ENCODE measurements at places on chromosomes 16 and 17. TPM values are rescaled to one million over a fixed set of nuclear protein-coding genes. Genes with fewer than 3 reads are reported as not detected.

DNA sequence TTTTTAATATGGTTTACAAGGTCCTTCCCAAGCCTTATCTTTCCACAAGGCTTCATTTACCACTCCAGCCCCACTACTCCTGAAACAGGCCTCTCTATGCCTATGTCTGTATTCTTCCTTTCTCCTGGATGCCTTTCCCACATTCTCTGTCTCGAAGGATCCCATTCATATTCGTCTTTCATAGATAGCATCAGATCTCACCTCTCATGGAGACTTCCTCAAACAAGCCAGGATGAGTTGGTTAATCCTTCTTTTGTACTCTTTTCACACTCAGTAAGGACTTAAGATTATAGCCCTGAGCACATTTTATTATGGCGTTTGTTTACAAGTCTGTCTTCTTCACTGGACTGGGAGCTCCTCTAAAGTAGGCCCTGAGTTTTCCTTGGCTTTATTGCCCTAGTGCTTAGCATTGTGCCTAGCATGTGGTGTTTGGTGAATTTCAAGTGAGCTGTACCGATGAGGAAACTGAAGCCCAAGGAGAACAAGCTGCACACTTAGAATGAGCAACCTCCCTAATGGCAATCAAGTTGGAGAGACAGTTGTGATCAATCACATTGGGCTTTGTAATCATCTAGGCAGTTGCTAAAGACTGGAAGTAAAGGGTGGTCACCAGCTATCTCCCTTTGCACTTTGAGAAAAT lies 10.0 kb upstream of the TBX4 start:
- DNase-seq, result no peak

CSH1 gene
- not detected for total RNA-seq

TMEM106A gene
- 2.1 TPM for total RNA-seq

- no peak for DNase-seq
Observed at GRCh38 chr17:63688396-63689020, 11.4 kb downstream of the LIMD2 start.

- no peak for DNase-seq
Observed at GRCh38 chr16:50812876-50813466, 71.1 kb downstream of the CYLD start.

AOC2 gene
- total RNA-seq, result 2.6 TPM

SYCE1L gene
- total RNA-seq, result 0.65 TPM

SIRT7 gene
- total RNA-seq, result 18.0 TPM

TEKT1 gene
- total RNA-seq, result not detected

GRCh38 chr17:75571197-75571884 lies 16.3 kb upstream of the MYO15B start:
- DNase-seq, result no peak

ZFP90 gene
- total RNA-seq, result 6.1 TPM

RHBDF2 gene
- 8.9 TPM for total RNA-seq

SLFN14 gene
- total RNA-seq, result 0.05 TPM

- no peak for DNase-seq
Observed at GRCh38 chr17:50268026-50268425, 6.2 kb upstream of the TMEM92 start.

Data from left lobe of liver (tissue), 2 donors.